Hypothalamus (tissue), 51 donors: ENCODE measurements at places on chromosomes 12 and 14.
A peak's percentile ranks its signal among the peaks of the same experiment; 100 is the strongest.

DNA sequence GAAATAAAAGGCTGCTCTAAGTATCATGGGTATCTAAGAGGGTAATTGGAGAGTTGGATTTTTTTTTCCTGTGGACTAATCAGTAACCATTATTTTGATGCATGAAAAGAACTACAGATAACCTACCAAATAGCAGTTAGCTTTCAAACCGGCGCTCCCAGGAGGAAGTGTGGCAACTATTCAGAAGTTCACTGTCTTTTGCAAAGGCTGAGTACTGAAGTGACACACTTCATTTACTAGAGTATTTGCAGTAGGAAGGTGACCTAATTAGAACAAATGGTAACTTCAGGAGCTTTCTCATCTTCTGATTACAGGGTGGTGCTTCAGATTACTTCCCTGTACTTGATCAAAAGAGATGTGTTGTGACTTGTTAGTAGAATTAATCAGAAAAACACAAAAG, 87.7 kb downstream of the PELI2 start:
- no peak for DNase-seq

- peak; percentile 67 for DNase-seq
These were observed 1181.2 kb downstream of the VRK1 start for GRCh38 chr14:97978341-97978740.

DNA sequence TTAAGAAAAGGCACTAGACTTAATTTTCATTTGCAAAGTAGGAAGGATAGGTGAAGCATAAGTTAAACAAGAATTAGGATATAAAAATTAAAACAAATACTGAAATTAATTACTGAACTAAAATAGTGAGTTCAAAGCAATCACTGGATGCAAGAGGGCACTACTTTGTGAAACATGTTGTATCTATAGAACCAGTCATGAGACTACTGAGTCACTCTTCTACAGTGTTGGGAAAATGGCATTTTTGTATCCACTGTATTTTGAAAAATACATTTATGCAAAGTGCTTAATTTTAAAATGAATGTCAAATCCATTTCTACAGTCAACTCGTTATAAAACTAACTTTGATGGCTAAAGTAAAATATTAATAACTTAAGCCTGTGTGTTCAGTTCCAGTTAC, 47.9 kb downstream of the SEL1L start:
- DNase-seq, result no peak

DNA sequence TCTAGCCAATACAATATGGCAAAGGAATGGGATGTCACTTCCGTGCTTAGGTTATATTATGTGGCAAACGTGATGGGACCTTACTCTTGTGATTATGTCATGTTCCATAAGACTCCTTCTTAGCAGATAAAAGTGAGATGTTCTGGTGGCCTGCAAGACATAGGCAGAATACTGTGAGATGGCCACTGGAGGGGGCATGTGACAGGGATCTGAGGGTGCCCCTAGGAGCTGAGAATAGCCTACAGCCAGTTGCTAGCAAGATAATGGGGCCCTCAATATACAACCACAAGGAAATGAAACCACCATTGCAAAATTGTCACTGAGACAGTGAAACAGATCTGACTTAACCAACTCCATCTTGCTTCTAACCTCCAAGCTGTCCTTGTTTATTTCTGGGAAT, 151.4 kb upstream of the SSTR1 start:
- DNase-seq, result no peak

- no peak for DNase-seq
These were observed 1.7 kb downstream of the USP44 start for GRCh38 chr12:95549392-95550084.

DNA sequence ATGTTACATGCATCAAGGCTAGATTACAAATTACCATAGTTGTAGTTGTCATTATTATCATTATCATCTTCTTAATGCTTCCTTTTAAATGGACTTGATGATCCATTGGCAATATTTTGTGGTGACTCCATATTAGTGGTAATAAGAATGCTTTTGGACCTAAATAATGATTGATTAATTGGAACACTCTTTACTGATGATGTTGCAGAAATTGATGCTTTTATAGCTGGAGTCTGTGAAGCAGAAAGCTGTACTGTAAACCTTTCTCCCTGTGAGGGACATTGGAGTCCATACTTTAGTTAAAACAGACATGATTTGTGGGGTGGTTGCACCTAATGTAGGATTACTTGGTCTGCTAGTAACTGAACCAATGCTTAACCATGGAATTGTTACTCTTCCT, 190.4 kb downstream of the ATXN7L3B start:
- no peak for DNase-seq

DNA sequence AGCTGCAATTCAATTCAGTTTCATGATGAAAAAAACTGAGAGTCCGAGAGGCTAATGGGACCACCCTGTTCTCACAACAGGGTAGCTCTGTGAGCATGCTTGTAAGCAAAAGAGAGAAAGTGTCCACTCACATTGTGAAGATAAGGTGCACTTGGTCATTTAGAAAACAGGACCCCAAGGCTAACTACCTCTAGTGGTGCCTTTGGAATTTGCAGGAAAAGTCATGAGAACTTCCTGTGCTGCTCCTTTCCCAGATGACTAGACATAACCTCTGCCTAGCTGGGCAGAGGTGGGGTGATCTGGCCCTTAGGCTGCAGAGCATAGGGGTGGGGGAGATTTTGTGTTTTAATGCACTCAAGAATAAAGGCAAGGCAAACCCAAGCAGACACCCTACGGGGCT, 118.9 kb downstream of the STAB2 start:
- no peak for DNase-seq

DNA sequence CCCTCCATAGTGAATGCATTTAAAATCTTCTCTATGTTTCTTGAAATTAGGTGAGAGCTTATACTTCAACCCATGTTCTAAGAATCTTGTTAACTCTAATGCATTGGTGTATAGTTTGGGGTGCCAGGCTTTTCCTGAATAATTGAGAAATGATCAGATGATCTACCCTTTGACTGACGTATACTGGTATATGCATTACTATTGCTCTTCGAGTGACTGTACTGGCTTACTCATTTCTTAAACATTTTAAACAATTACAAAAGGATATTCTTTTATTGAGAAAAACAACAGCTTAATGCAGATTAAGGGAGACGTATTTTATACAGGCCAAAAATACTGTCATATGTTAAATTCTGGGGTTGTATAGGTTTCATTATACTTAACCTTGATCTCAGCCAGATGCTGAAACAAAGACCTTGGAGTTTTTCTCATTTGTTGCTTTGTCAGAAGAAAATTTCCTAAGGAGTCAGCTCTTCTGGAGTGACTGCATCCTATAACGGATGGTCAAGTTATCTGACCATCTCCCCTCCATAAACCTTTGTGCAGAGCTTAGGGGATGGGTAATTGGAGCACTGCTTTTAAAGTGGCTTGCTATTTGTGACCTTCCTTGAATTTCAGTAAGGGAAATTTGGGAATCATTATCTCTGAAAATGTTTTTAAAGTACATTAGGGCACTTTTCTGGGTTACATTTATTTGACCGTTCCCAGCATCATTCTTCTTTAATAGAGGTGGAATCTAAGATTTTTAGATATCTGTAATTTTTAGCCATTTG, 507.6 kb downstream of the PCNX1 start:
- DNase-seq, result no peak

GRCh38 chr14:68716698-68717097, 76.2 kb downstream of the ZFP36L1 start:
- no peak for DNase-seq

GRCh38 chr14:59787045-59787674, 83.4 kb downstream of the RTN1 start:
- DNase-seq, result no peak

- no peak for DNase-seq
These were observed 40.0 kb upstream of the TESC start for GRCh38 chr12:117139025-117139717.

DNA sequence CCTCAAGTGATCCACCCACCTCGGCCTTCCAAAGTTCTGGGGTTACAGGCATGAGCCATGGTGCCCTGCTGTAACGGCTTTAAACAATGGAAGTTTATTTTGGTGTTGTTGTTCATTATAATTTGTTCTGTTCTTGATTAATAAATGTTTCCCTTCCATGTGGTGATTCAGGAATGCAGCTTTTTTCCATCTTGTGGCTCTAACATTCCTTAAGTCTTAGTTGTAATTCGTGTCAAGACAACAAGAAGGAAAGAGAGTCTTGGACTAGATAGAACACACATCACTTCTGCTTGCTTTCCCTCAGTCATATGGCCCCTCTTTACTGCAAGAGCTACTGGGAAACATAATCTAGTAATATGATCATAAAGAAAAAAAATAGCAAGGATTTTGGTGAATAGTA, 211.6 kb downstream of the SLC6A15 start:
- no peak for DNase-seq

- DNase-seq, result no peak
These were observed 26.3 kb upstream of the MLXIP start for GRCh38 chr12:122052285-122052684.

DNA sequence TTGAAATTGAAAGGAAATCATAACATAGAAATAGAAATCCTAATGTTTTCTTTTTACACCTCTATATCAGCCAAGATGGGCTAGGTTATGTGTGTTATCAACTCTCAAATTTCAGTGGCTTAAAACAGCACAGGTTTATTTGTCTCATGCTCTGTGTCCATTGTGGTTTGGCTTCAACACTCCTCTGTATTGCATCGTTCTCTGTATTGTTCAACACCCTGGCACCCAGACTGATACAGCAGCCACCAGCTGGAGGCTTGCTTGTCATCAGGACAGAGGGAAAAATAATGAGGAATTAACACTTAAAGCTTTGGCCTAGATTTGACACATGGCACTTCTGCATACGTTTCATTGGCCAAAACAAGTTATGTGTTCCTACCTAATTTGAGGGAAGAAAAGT, 234.2 kb upstream of the ARHGAP5 start:
- DNase-seq, result no peak

DNA sequence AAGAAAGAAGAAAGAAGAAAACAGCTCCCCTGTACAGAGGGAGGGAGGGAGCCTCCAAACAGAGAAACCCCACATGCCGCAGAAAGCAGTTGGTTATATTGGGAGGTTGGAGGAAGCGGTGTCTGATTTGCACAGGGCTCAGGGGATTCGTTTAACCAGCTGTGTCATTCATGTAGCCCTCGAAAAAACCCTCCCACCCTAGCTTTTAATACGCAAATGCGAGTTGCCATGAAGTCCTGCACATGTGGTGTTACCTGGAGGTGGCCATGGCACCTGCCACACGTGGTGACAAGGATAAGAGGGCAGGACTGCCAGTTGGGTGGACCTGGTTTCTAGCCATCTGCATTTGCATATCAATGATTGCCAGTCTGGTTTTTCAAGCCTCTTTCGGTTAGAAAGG, 40.9 kb downstream of the TMEM30B start:
- no peak for DNase-seq

- DNase-seq, result no peak
These were observed 52.3 kb downstream of the SOCS2 start for GRCh38 chr12:93624595-93625294.

DNA sequence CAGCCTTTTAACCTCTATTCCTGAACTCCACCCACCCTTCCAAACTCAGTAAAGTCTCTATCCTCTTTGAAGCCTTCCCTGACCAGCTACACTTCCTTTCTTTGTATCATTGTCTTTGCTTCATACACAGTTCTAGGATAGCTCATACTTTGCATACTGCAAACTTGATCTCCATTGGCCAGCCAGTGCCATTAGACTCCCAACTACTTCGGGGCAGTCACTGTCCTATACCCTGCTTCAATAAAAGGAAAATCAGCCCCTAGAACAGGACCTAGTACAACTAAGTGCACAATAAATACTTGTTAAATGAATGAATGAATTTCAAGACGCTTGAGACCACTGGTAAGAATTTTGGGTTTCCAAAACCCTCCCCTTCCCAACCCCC, 521 bp upstream of the PIP4K2C start:
- no peak for DNase-seq

DNA sequence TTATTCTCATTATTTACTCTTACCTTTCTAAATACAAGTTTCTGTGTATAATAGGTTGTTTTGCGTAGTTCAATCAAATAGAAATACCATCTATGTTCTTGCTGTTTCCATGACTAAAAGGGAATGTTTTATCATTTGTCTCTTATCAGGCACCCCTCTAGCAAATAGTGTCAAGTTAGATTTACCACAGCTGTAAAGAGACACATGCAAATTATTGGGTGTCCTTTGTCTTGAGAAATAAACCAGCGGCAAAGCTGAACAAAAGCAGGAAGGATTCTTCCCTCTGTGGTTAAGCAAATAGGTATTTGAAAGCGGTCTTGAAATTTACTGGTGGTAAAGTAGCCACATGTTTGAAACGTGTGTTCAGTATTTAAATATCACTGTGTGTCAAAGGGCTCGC, 405.9 kb downstream of the TMTC2 start:
- no peak for DNase-seq

DNA sequence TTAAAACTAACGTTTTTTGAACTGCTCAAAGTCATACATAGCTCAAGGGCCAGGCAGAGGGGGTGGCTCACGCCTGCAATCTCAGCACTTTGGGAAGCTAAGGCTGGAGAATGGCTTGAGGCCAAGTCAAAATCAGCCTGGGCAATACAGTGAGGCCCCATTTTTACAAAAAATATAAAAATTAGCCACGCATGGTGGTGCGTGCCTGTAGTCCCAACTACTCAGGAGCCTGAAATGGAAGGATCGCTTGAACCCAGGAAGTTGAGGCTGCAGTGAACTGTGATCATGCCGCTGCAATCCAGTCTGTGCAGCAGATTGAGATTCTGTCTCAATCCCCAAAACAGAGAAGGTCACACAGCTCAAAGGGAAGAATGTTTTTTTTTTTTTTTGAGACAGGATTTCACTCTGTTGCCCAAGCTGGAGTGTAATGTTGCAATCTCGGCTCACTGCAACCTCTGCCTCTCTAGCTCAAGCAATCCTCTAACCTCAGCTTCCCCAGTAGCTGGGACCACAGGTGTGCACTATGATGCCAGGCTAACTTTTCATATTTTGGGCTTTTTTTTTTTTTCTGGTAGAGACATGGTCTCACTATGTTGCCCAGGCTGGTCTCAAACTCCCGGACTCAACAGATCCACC, 2.9 kb downstream of the RBM23 start:
- no peak for DNase-seq

- no peak for DNase-seq
These were observed 3.0 kb upstream of the LGALS3 start for GRCh38 chr14:55126034-55126433.

- DNase-seq, result no peak
These were observed 57.5 kb downstream of the SYNE3 start for GRCh38 chr14:95458906-95459305.

- DNase-seq, result no peak
These were observed 1.3 kb downstream of the MAX start for GRCh38 chr14:65100922-65101541.

GRCh38 chr12:61854902-61855301, 405.3 kb upstream of the USP15 start:
- no peak for DNase-seq

DNA sequence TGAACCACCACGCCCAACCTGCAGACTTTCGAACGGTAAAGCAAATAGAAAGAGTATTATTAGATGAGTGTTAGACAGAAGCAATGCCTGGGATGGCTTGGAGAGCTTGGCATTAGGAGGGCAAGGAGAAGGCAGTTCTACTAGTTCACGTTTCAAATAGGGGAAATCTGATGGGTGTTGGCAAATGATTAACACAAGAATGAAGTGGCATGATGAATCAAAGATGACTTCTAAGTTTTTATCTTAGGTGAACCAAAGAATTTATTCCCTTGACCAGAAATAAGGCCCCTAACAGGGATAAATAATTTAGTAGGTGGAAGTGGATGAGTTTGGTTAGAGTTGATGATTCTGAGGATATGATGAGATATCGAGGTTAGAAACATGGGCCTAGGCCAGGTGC, 38.5 kb downstream of the DRAM1 start:
- no peak for DNase-seq

- no peak for DNase-seq
These were observed 15.9 kb downstream of the ZNF641 start for GRCh38 chr12:48334808-48335207.
